Transverse colon (tissue), 4 donors: ENCODE measurements at places on chromosomes 2 and 18. TPM values are rescaled to one million over a fixed set of nuclear protein-coding genes. Genes with fewer than 3 reads are reported as not detected.
A peak's percentile ranks its signal among the peaks of the same experiment; 100 is the strongest.

- DNase-seq: no peak
Measured at GRCh38 chr2:240730501-240731177, 39.0 kb downstream of the AQP12A start.

DNA sequence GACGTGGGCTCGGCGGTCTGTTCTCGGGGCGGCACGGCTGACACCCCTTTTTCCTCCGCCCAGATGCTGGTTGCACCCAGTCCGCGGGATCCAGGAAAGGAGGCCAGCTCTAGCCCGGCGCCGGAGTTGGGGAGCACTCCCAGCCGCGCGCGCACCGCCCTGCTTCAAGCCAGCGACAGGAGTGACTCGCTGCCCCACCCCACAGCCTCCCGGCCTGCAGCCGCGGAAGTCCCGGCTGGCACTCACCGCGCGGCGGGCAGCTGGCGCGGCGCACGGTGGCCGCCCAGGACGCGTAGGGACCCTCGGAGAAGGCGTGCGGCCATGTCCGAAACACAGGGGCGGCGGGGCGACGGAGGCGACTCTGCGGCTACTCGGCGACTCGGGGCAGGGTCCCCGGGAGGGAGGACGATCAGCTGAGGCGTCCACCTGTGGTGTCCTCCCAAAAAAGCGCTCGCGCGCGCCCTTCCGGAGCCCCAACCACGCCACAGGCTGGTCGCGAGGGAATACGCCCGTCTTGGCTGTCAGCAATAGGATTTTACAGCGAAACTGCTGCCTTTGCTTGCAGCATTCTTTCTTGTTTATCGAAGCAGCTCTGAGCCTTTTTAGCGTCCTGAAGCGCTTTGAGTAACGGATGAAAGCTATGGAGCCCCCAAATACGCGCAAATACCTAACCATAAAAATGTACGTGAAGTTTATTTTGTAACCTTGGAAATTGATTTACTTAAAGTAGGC, at the start of gene ACADL:
ACADL (minus strand) TSS at position 507 of the 732 bp plus-strand sequence; CDS start at position 323, 184 bp downstream.
- DNase-seq: peak; percentile 49

- DNase-seq: no peak
Measured at GRCh38 chr18:38353149-38353548, 787.6 kb upstream of the CELF4 start.

GRCh38 chr2:96953611-96953978, 32.8 kb downstream of the FAM178B start:
- DNase-seq: no peak

DNA sequence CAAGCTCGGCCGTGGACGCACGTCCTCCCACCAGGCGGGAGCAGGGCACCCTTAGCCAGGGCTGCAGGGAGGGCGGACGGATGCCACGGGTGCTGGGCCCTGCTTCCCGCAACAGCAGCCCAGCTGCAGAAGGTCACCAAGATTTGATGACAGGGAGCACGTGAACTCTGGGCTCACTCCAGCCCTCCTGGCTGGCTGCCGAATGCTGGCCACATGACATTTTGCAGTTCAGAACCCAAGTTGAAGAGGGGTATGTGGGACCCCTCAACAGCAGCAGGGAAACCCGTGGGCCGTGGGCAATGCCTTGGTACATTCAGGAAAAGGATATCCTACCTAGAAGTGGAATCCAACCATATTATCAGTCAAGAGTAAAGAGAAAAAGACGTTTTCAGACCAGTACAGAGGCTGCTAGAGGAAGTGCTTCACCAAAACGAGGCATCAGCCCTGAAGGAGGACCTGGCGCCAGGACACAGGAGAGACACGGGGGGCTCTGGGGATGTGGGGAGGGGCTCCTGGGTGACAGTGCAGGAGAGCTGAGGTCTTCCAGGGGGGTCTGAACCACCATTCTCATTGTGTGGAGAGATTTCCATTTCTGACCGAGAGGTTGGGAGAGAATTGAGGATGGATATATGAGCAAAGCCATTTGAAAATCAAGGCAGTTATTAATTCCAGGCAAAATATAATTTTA, 107.4 kb upstream of the CTDP1 start:
- no peak for DNase-seq

- DNase-seq: peak; percentile 12
Measured at GRCh38 chr2:104658144-104658835, 195.6 kb upstream of the POU3F3 start.

The ATL2 gene
- 150 TPM for total RNA-seq

The RFTN2 gene
- not detected for total RNA-seq

The TEX44 gene
- not detected for total RNA-seq
